ENCODE measurements at places on chromosomes 2 and 18.

GRCh38 chr18:12911025-12911928 lies 27.2 kb upstream of the PTPN2 start:
- DNase-seq = peak; percentile 26

GRCh38 chr2:878245-878930 lies 72.3 kb upstream of the SNTG2 start:
- DNase-seq = no peak

DNA sequence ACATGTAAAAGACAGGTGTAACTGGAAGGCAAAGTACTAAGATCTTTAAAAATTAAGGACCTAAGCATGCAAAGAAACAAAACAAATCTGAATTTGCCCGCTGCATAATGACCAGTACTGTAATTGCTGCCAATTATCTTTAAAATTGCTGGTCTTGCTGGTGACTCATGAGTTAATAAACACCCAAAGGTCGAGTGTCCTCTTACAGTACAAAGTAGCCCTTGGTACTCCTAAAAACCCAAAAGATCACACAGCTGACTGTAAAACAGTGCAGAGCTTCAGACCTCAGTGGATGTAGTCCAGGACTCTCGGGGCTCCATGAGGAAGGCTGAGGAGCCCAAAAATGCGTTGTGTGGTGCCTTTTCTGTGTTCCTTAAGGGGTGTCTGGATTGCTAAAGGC lies 308.7 kb downstream of the CNTNAP5 start:
- DNase-seq = no peak

GRCh38 chr2:226983895-226984749 lies 148.3 kb downstream of the RHBDD1 start:
- DNase-seq = no peak

- DNase-seq = no peak
These were observed 742 bp downstream of the PXDN start for GRCh38 chr2:1743396-1744150.

GRCh38 chr18:5890331-5891183 lies 4.8 kb downstream of the TMEM200C start:
- DNase-seq = peak; percentile 36

- DNase-seq = no peak
These were observed 52.6 kb downstream of the RHBDD1 start for GRCh38 chr2:226888378-226888965.

GRCh38 chr2:27071990-27072830 lies 756 bp upstream of the OST4 start:
- DNase-seq = peak; percentile 31

- no peak for DNase-seq
These were observed 419.2 kb upstream of the CYRIA start for GRCh38 chr2:17084877-17085276.

- DNase-seq = peak; percentile 36
These were observed 116.0 kb upstream of the EPC2 start for GRCh38 chr2:148528356-148529064.

- no peak for DNase-seq
These were observed 183.2 kb downstream of the ARHGAP15 start for GRCh38 chr2:143312441-143312840.

GRCh38 chr2:53964257-53964952 lies 6.4 kb downstream of the PSME4 start:
- DNase-seq = peak; percentile 78

DNA sequence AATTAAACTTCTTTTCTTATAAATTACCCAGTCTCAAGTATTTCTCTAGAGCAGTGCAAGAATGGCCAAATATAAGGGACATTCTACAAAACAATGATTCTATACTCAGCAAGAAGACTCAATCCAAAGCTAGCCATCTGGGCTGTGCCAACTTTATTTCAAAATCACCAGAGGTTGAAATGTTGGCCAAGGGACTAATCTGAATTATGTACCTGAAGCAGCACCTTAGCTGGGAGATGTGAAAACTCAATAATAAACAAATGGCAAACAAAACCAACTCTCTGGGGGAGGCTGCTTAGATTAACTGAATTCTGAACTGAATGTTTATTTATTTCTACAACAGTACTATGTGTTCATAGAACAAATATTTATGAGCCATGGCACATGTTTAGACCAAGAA lies 251.3 kb downstream of the RDH14 start:
- DNase-seq = no peak

DNA sequence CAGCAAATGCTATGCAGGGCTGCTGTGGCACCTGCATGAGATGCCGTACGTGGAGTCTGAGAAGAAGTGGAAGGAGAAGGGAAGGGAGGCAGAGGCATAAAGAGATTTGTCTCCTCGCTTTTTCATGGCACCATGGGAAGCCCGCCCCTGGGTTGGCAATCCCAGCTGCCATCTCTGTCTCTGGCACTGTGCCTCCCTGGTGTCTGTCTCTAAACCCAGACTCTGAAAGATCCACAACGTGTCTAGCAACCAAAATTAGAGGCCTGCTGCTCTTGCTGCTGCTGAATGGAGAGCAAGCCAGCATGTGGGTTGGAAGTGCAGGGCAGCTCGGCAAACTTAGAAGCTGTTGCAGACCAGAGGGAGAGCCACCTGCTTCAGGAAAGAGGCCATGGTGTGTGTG lies 53.1 kb downstream of the INO80C start:
- no peak for DNase-seq

DNA sequence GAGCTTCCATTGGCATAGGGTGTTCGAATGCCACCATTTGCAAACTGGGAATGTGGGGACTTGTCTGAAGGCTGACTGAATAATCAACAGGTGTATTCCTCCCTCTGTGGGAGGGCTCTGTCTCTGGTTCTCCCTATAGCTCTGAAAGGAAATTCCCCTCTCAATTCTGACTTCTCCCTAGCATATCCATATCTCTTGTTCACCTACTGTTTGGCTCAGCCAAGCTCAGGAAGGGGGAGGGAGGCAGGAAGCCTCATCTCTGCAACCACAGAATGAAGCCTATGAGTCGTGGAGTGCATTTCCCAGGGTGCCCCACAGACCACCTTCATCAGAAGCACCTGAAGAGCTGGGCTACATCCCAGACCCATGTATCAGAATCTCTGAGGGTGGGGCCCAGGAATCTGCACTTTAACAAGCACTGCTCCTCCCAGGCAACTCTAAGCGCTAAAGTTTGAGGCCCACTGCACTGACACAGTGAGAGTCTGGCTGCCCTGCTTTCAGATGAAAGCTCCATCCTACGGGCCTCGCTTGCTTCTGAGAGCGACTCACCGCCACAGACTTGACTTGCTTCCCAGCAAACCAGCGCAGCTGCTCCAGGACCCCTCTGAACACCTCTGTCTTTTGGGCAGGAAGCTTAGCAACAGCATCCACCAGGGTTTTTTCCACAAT lies 32.0 kb downstream of the XDH start:
- DNase-seq = no peak

GRCh38 chr18:55494899-55495298 lies 93.1 kb downstream of the TCF4 start:
- no peak for DNase-seq

GRCh38 chr2:34001557-34001956 lies 402.5 kb upstream of the FAM98A start:
- no peak for DNase-seq

- DNase-seq = no peak
These were observed 14.7 kb downstream of the MREG start for GRCh38 chr2:215998636-215999035.

GRCh38 chr2:67486041-67486796 lies 89.1 kb downstream of the ETAA1 start:
- DNase-seq = no peak

- DNase-seq = no peak
These were observed 1.8 kb downstream of the ASIC4 start for GRCh38 chr2:219515874-219516629.

DNA sequence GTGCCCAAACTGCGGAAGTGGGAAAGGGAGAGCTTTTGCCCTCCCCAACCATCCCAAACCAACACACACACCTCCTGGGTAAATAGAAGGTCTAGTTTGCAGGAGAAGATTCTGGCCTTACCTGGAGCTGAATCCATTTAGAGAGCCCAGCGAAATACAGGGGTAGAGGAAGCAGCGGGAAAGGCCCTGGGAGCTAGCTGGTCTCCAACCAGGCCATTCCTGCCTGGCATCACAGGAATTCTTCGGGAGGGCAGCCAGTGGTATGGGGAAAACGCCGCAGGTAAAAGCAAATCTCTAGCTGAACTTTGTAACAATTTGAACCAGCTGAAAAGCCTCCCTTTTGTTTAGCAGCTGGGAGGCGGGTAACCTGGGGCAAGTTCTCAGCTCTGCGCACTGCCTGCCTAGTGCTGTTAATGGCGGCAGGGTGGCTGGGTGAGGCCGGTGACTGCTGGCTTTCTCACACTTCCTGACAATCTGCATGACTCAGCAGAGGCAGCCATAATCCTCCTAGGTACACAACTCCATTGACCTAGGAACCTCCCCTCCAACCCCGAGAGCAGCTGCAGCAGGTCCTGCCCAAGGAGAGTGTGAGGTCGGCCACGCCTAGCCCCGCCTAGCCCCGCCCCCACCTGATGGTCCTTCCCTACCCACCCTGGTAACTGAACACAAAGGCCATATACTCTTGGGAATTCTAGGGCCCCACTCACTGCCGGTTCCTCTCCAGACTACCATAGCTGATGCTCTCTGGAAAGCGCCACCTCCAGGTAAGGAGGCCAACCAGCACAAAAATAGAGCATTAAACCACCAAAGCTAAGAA lies 483.8 kb upstream of the REG3G start:
- DNase-seq = no peak

GRCh38 chr2:128468186-128468920 lies 149.7 kb upstream of the HS6ST1 start:
- DNase-seq = no peak

- no peak for DNase-seq
These were observed 2.8 kb downstream of the SCLY start for GRCh38 chr2:238063414-238064189.

DNA sequence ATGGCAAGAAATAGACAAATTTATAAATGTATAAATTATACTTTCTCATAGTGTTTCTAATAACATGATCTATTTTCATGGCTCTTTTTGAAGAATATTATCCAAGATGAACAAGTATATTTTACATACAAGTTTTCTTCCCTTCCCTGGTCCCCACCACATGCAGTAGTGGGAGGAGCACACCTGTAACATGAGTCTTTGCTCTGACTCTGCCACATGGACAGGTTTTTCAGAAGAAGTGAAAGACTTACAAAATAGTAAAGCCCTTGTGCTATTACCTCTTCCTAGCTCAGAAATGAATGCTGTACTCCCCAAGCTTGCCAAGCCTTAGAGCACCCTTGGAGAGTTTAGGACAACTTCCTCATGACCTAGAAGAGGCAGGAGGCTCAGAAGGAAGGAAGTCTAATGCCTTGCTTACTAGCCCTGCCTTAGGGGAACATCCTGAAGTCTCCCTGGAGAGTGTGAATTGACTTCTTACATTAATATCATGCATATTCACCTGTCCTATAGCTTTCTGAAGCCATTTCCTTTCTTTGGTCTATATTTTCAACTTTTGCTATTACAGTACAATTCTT lies 18.4 kb downstream of the MXD1 start:
- DNase-seq = no peak

GRCh38 chr2:176525086-176525485 lies 255.8 kb downstream of the MTX2 start:
- no peak for DNase-seq

DNA sequence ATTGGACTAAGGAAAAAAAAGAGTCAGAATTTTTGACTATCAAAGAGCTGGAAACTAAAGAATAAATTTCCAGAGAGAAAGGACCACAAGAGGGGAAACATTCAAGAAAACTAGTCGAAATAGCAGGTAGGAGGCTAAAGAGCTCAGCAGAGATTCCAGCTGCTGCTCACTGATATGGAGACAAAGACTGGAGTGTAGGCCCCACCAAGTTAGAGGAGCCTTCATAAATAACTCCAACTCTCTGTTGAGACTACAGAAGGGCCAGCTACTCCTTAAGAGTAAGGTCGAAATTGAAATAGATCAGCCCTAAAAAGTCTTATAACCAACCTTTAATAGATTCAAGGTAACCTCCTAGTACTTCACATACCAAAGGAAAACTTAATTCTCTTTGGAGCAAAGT lies 31.1 kb downstream of the SS18 start:
- DNase-seq = no peak

DNA sequence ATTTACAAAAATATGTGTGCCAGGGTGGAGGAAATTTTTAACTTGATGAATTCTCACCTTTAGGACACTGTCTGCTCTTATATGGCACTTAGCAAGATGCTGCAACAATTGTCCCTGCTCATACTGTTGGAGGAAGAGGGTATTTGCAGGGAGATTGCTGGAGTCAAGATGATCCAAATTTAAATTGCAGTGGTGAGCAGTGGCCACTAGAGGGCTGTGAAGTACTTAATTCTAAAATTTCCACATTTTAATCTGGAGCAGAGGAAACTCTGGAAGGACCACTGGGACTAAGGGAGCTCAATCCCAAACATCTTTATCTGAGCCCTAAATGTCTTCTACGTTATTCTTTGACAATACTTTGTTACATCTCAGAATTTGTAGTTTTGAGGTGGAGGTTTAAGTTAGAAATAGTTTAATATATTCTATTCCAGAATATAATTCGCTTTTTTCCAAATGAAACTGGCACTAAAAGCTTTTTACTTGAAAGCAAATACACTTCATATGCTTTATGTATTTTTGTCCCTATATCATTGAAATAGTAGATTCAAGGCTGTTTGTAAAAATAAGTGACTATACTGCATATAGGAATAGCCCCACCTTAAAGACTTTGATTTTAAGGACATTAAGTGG lies 33.0 kb upstream of the PTH2R start:
- peak; percentile 36 for DNase-seq

GRCh38 chr2:43790147-43790546 lies 16.3 kb downstream of the DYNC2LI1 start:
- no peak for DNase-seq

DNA sequence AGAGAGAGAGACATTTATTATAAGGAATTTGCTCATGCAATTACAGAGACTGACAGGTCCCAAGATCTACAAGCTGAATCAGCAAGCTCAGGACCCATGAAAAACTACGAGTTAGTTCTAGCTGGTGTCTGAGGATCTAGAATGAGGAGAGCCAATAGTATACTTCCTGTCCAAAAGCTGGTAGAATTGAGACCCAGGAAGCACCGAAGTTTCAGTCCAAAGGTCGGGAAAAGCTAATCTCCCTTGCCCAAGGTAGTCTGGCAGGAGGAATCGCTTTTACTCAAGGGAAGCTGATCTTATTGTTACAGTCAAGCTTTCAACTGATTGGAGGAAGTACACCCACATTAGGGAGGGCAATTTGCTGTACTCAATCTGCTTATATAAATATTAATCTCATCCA lies 389.6 kb downstream of the ADCYAP1 start:
- DNase-seq = no peak

DNA sequence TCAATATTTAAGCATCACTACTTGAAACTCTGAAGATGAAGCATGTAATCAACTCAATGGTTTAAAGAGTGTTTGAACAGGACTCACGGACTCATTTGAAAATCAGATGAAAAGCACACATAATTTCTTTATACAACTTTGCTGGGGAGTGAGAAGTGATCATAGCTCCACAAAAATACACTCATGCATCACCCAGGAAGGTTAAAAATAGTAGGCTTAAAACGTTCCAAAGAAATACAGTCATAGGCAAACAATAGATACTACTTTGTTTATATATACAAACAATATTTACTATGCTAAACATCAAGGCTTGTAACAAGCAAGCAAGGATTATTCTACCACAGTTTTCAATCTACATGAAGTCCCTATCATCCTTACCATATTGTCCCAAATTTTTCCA lies 11.6 kb downstream of the HNRNPLL start:
- DNase-seq = no peak

GRCh38 chr18:41965634-41966255 lies 10.7 kb downstream of the PIK3C3 start:
- DNase-seq = no peak
